ENCODE measurements at places on chromosomes 13 and 19.

DNA sequence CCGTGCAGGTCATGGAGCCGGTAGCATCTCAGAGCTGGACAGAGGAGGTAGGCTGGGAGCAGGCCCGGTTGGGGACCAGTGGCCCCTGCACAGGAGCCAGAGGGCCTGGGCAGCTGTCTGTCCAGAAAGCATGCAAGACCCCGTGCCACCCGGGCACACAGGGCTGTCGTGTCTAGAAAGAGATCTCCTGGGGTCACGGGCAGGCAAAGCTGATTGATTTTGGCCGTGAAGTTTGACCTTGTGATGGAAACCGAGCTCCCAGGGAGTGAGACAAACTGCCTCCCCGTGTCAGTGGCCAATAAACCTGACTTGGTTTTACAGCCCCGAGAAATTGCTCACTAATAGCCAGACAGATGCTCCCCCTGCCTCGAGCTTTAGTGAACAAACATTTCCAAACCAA, 98.8 kb downstream of the KDM4B start:
- DNase-seq, result no peak

DNA sequence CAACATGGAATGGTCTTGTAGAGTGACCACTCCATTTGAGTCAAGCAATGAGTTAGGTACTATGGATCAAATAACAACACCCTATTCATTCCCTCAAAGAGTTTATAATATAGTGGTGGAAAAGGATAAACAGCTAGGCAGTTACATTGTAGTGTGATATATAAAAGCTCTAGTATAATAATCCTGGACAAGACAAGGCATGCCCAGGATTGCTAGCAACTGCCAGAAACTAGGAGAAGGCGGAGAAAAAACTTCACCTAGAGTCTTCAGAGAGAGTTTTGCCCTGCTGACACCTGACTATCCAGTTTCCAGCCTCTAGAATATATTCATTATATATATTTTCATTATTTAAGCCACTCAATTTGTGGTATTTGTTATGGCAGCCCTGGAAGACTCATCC, 530.6 kb downstream of the KLF12 start:
- DNase-seq, result no peak

DNA sequence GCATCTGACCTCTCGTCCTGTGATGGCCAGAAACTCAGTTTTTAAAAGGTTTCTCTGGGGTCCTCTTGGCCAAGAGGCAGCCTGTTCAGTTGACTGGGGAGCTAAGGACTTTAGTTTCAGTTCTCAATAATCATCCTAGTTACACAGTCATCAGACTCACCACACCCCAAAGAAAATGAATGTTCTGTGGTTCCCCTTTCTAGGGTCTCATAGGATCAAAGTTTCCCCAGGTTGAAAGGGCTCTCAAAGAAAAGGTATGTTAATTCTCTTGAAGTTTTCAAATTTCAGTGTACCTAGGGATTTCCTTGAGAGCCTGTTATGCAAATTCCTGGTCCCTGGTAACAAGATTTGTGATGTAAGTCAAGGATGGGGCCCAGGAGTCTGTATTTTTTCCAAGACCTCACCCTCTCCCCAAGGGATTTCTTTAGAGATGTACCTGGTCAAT, 94.9 kb downstream of the FAM216B start:
- no peak for DNase-seq

- no peak for DNase-seq
These were observed at the start of gene PTGIR for GRCh38 chr19:46624958-46625661. Gene PTGIR, minus strand, starts transcription at chr19:46625089. Its CDS starts 864 bp downstream, at chr19:46624225.

GRCh38 chr19:1243768-1244692, 2.5 kb downstream of the ATP5F1D start:
- DNase-seq, result peak; percentile 91

- no peak for DNase-seq
These were observed 96.2 kb downstream of the CYSLTR2 start for GRCh38 chr13:48749699-48750473.

- peak; percentile 78 for DNase-seq
These were observed 4.2 kb downstream of the PRR36 start for GRCh38 chr19:7869910-7870511.

GRCh38 chr13:27428160-27428559, 3.7 kb downstream of the GTF3A start:
- DNase-seq, result no peak

- no peak for DNase-seq
These were observed 3.6 kb downstream of the PSMC4 start for GRCh38 chr19:39974377-39975155.

- DNase-seq, result no peak
These were observed 144.8 kb downstream of the DACH1 start for GRCh38 chr13:71722206-71722605.

DNA sequence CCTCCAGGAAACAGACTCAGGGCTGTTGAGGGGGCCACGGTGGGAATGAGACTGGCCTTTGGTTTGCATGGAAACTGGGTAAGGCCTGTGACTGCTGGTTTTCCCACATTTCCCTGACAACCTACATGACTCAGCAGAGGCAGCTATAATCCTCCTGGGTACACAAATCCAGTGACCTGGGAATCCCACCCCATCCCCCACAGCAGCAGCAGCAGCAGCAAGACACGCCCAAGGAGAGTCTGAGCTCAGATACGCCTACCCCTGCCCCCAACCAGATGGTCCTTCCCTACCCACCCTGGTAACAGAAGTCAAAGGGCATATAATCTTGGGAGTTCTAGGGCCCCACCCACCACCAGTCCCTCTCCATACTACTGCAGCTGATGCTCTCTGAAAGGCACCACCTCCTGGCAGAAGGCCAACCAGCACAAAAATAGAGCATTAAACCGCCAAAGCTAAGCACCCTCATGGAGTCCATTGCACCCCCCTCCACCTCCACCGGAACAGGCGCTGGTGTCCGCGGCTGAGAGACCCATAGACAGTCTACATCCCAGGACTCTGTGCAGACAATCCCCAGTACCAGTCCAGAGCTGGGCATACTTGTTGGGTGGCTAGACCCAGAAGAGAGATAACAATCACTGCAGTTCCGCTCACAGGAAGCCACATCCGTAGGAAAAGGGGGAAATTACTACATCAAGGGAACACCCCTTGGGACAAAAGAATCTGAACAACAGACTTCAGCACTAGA, 237.2 kb upstream of the SPRY2 start:
- DNase-seq, result no peak

- DNase-seq, result no peak
These were observed 195.8 kb downstream of the RAP2A start for GRCh38 chr13:97629601-97630272.

DNA sequence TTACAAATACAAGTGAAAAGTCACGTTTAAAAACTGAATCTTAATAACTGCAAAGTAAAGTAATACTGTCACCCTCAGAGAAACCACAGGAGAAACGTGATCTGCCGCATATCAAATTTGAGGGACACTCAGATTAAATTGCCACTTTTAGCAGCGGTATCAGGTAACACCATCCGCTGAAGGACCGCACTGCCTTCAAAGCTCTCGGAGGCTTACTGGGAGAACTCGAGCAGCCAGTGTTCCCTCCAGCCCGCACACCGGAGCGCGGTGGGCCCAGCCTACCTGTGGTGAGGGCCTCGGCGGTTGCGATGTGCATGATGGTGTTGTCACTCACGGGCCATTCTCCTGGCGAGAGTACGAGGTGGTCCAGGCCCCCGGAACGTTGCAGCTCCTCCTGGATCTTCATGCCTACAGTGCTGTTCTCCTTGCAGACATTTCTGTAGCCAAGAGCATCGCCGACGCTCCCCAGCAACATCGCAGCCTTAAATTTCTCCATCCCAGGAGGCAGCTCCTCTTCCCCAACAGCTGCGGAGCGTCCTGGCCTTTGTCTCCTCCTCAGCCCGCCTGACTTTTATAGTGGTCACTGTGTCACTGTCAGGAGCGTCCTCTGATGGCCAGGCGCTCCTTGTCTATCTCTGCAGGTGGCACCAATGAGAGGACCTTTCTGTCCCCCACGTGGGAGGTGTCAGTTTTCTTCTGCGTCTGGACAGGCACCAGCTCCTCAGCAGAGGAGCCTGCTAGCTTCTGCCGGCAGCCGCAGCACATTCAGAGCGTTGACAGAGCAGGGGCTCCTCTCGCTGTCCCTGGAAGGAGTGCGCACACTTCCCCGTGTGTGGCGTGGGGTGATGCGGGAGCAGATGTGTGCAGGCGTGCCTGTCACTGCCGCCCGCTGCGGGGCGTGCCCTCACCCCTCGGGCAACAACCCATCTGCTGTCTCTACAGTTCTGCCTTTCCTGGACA, at the start of gene ADPRHL1:
ADPRHL1 (minus strand) TSS at position 547 of the 960 bp plus-strand sequence; CDS start at position 496, 51 bp downstream.
- DNase-seq, result no peak

DNA sequence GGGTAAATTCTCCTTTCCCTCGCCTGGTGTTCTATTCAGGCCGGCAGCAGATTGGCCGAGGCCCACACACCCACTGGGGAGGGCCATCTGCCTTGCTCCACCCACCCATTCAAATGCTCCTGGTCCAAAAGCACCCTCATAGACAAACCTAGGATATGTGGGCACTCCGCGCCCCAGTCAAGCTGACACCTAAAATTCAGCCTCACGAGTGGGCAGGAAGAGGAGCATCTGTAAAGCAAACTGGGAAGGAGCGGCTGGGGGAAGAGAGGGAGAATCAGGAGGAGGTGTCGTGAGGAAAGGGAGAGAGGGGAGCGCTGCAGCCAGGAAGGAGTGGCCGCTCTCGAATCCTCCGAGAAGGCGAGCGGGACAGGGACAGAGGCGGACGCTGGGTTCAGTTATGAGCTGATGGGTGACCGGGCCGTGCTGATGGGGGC, 136.9 kb downstream of the USP12 start:
- no peak for DNase-seq

DNA sequence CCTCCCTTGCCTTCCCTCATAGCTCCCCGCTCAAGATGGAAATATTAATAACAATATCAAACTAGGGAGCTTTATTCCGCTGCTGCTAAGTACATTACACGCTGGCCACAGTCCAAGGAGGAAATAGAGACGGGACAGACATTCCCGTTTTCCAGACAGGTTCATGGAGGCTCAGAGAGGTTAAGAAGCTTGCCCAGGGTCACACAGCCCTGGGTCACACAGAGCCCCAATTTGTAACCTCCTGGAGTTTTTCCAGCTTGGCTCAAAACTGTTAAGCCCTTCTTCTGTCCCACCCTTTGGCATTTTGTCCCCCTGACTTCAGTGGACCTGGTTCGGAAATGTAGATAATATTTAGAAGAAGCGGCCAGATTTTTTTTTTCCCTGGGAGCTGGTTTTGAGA, 2.0 kb downstream of the BICRA start:
- DNase-seq, result no peak

- DNase-seq, result no peak
These were observed 80.0 kb upstream of the GPR183 start for GRCh38 chr13:99386911-99387788.

DNA sequence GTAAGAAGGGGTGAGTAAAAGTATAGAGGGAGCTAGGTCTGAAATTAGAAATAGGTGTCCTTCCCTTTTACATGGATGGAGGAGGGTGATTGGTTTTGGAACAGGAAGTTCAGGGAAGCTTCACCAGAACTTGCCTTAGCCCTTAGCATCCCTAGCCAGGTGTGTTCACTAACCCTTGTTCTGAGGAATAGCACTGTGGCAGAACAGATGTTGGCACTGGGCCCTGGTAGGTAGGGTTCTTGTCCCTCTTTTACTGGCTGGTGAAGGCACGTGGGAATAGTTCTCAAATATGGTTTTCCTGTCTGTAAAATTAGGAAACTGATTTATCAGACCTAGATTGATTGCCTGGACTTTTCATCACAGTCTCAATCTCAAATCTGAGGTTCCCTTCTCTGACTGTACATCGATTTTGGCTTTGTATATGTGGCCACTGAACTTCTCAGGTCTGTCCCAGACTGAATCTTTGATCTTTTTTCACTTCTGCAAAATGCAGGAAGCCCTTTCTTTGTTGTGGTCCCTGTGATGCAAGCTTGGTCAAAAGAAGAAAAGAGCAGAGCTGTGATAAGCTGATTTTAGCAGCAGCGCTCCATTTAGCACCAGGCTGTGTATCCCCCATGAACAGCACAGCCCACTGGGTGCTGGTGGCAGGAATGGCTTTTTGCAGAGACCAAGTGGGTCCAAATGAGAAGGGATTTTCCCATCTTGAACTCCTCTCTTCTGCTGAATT, 86.2 kb upstream of the HTR2A start:
- no peak for DNase-seq

- no peak for DNase-seq
These were observed 45.7 kb upstream of the RNF113B start for GRCh38 chr13:98222816-98223215.

- no peak for DNase-seq
These were observed 12.5 kb downstream of the MEIS3 start for GRCh38 chr19:47406711-47407416.

DNA sequence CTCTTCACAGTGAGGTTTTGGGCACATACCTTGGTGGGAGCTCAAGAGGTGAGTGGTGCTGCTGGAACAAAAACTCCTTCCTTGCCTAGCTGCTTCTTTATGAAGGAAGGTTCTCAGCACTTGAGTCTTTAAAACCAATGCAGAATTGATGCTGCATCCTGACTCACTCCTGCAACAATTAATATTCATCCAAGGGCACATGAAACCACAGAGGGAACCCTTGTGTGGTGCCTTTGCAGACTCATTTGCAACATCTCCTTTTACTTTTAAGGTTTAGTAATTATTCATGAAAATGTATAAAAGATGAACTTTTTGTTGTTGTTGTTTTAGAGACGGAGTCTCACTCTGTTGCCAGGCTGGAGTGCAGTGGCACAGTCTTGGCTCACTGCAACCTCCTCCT, 30.1 kb downstream of the OPA3 start:
- DNase-seq, result no peak

DNA sequence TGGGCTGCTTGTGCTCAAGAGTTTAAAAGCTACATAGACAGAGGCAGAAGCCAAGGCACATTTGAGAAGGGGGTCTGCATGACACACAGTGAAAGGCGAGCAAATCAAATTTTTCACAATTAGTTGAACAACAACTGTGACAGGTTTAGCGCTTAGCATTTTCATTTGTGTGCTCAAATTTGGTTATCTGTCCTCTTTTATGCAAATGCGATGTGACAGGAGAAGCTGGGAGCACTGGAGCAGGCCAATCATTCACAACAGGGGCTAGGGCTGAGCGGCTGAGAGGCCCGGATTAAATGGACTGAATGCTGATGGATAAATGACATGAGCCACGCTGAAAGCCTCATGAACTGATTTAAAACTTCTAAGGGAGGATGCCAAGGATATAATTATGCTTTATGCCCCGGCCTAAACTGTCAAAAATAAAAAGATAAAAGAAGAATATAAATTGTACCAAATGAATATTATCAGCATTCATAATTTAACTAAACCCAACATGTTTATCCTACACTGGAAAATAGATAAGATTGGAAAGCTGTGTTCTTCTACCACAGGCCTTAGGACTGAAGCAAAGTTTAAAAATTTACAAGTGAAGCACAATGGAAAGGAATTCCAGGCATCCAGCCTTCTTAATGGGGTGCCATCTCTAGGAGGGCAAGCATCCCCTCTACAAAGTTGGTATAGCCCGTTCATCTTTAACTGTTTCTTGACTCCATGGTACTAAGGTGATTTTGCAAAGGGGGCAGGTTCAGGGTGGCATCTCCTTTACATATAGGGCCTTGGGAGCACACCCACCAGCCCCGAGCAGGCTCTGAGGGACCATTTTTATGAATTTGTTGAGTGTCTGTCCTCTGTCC, 117.9 kb downstream of the RBM26 start:
- no peak for DNase-seq

DNA sequence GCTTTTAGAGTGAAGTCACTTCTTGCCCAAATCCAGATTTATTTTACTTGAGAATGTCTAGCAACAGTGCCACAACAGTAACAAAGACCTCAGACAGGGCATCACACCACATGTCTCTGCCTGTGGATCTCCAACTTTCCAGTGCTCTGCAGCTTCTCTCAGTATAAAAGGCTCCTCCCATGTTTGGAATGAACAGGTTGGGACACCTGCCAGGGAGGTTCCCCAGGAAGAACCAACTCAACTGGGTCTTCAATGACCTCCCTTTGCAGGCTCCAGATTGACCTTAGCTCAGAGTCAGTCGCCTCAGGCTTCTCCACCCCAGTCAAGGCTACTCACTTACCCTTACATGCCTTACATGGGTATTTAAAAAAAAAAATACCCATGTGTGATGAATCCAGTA, 3.4 kb downstream of the ZNF823 start:
- no peak for DNase-seq

Data from breast epithelium (tissue), 4 donors.